ENCODE measurements at places on chromosomes 3 and 15.

- DNase-seq, result peak; percentile 42
Measured at GRCh38 chr15:80694611-80695098, 455 bp upstream of the ABHD17C start.

DNA sequence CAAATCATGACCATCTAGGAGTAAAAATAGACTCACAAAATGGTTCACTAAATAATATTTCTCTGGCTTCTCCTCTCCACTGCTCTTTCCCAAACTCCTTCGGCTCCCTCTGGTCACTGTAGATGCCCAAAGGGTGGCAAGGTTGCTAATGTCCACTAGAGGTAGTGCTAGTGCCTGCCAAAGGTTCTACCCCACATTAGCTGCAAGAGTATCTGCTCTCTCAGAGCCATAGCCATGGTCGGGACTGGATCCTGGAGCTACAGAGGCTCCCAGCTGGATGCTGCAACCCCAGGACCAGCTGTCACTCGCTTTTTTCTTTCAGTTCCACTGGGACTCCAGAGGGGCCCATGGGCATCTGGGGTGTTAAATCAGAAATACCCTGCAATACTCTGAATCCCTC, 8.5 kb downstream of the HTR3D start:
- no peak for DNase-seq

GRCh38 chr3:14525685-14526631, 14.2 kb downstream of the GRIP2 start:
- no peak for DNase-seq

DNA sequence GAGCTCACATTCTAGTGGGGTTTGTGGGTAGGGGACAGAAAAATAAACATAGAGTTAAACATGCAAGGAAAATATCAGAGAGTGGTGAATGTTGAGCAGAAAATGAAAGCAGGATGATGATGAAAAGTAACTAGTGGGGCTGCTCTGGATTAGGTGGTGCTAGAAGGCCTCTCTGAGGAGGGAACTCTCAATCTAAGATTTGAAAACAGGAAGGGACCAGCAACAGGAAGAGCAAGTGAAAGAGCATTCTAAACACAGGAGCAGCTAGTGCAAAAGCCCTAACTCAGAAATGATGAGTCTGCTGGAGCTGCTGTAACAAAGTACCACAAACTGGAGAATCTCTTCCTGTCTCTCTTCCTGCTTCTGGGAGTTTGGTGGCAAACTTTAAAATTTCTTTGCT, 468.6 kb upstream of the AGTR1 start:
- no peak for DNase-seq

DNA sequence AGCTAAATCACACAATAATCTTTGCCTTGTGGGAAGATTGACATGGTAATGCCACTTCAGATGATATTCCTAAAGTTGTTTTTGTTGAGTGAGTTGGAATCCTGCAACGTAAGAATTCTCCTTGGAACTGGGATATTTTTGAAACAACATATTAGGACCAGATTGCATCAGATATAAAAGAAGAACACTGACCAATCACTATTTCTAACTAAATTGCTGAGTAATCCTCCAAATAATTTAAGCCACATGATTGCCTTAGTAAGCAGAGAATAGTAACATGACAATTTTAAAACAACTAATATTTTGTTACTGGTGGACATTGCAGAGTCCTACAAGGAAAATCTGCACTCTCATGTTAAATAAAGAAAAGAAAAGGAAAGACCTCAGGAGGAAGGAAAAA, 353.9 kb upstream of the LMCD1 start:
- DNase-seq, result no peak

DNA sequence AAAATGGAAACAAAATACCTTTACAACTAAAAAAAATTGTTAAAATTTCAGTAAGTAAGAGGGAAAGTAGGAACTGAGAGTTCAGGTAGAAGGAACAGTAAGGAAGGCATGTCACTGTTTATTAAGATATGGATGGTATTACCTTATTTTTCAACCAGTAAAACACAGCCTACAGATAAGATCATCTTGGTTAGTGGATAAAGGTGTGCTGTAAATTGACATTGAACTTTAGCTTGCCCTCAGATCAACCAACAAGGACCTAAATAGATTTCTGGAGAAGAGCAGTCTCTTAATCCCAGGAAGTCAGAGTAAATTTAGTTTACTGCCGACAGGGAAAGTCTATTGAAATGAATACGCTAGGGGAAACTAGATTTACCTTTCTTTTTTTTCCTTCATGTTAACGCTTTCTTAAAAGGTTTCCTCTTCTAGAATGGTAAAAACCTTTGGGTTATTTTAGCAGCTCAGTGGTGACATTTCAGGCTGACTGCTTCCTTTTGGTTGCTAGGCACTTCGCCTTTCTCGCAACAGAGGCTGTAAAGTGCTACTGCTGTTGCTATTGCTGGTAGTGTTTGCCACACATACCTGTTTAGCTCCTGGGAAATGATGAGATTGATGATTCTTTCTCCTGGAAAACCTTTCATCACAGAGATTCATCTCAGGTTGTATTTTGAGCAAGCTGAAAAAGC, 12.9 kb downstream of the DZIP3 start:
- no peak for DNase-seq

DNA sequence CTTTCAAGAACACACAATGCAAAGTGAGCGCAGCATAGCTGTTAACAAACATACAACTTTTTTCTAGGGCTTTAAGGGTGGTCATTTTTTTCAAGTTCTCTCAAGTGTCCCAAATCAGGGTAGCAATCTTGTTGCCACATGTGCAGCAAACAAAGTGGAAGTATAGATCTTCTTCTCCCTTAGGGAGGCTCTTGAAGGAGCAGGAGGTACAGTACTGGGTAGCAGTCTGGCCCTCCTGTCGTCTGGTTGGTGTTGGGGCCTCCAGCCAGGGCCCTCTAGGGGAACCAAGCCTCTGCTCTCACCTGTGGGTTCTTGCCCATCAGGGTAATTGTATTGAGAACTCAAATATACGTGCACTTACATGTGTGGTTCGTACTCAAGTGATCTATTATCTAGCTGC, 25.8 kb downstream of the MKRN2 start:
- DNase-seq, result no peak

DNA sequence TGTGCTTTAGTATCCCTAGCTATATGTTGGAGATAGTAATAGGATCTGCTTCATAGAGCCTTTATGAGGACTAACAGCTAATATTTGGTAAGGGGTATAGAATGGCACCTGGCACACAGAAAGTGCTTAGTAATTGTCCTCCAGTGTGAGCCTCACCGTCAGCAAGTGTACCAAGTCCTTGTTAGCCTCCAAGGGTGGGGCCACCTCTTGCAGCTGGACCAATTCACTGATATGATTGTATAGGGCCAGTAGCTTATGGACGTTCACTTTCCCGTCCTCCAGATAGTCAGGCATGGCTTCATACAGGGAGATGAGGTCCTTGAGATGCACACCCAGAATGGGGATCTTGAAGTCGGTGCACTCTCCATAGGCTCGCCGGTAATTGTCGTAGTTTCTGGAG, 53.6 kb downstream of the FAM98B start:
- DNase-seq, result no peak

GRCh38 chr3:15443826-15444524, 16.6 kb downstream of the EAF1 start:
- no peak for DNase-seq

GRCh38 chr3:131231710-131232389, 149.7 kb upstream of the NUDT16 start:
- no peak for DNase-seq

GRCh38 chr3:192273001-192273696, 454.2 kb downstream of the FGF12 start:
- no peak for DNase-seq

- no peak for DNase-seq
Measured at GRCh38 chr3:123667784-123668183, 82.9 kb upstream of the HACD2 start.

DNA sequence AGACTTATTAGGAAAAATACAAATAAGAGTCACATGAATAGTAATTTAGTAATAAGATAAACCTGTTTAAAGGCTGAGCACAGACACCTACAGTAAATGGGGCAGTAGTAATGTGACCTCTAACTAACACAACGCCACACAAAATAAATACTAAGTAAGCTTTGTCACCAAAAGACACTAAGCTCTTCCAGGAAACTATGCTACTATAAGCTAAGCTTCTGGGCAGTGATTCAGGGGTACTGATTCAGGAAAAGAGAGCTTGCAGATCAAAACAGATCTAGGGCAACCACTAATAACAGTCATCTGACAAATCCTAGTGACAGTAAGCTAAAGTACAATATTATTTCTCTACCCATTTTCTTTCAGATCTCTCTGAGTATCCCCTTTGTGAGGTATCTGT, 68.8 kb downstream of the PLOD2 start:
- DNase-seq, result no peak

GRCh38 chr3:63927422-63928280, 15.5 kb upstream of the SCAANT1 start:
- no peak for DNase-seq

DNA sequence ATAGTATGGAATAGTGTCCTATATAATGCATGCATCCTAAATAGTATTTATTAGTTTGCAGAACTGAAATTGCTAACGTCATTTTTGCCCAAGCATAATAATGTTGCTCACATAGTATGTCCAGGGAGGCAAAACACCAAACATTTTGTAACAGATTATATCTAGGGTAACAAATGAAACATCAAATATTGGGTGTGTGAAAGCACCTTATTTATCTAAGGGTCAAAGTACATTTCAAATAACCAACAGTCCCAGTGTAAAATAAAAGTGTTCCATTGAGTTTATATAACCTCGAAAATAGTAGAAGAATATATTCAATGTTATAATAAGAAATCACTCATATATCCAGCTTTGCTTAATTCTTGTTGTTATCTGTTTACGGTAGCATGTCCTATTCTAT, 363.1 kb downstream of the CADM2 start:
- DNase-seq, result no peak

DNA sequence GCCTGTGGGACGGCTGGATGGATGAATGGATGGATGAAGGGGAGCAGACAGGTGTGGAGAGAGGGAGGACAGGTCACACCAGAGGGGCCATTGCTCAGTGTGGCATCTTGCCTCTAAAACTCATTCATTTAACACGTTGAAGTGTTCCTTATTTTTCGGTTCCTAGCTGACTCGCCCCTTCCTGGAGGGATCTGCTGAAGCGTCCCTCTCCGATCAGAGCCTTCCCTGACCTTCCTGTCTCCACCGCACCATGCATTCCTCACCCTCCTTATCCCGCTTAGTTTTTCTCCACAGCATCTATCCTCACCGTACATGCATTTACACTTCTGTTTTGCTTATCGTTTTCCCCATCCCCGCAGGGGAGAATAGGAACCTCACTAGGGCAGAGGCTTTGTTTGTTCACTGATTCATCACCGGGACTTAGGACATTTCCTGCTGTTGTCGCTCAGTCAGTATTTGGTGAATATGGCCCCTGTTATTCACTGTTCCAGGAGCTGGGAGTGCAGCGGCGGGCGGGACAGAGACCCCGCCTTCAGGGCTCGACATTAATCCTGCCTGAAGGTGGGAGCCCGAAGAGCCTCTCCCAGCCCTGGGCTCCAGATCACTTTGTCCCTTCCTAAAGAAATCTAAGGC, 32.0 kb downstream of the FOXL2 start:
- no peak for DNase-seq

- DNase-seq, result no peak
Measured at GRCh38 chr15:23645371-23646164, 2.1 kb downstream of the MAGEL2 start.

GRCh38 chr3:46987743-46988401, 8.4 kb downstream of the NBEAL2 start:
- peak; percentile 96 for DNase-seq

- DNase-seq, result no peak
Measured at GRCh38 chr15:72229076-72229946, 1.7 kb downstream of the PKM start.

DNA sequence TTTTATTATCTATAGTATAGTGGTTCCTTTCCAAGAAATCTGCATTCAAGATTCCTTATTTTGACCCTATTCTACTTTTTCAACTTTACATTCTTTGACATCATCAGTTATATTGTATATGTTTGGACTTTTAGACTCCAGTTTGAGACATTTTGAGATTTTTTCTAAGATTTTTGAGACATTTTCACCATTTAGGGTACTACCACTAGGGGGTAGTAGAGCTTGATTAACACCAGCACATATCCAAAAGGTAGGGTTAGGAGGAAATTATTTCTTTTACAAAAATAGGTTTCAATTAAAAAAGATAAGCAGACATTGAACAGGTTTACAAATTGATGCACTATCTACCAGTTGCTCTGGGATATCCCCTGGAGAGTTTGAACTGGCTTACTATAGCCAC, 262.5 kb downstream of the SCAPER start:
- DNase-seq, result no peak

DNA sequence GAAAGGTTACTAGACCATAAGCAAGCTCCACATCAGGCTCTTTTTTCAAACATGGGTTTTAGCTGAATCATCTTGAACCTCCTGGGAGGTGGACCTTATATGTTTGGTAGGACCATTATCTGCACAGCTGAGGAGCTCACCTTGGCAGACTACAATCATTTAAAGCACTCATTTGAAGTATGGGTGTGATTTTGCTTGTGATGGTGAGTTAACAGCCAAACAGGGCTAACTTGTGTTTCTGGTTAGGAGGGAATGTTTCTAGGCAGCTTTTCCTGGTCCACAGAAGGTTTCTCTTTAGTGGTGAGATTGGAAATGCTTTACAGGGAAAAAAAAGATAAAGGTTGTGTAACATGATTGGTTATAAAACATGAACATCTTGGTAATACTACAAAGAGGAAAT, 61.8 kb downstream of the ARHGEF26 start:
- DNase-seq, result no peak

DNA sequence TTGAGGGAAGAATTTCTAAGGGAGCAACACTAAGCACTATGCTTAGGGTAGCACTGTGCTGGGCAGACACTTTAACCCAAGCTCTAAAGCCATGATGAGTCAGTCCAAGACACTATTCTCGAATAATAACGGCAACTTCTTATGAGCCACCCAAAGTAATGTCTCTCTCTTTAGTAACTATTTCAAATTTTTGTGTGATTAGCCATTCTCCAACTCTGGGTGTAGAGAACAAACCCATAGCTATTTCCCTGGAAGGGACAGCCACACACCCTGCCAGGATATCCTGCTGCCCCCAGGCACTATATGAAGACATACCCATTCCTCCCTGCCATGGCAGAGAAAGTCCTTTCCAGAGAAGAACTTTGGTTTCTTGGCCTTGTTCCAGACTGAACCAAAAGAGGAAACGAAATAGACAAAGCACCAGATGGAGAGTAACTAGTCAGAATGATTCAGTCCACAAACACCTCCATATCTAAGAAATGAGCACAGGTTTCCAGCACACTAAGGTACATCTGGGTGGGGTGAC, 384.9 kb upstream of the THBS1 start:
- DNase-seq, result no peak

- DNase-seq, result no peak
Measured at GRCh38 chr3:37768107-37768809, 93.4 kb upstream of the CTDSPL start.

GRCh38 chr15:58495891-58496408, 64.2 kb downstream of the LIPC start:
- DNase-seq, result no peak

Data from GM12892 (cell line).